ENCODE measurements at places on chromosomes 7 and 10.

- no peak for DNase-seq
Observed at GRCh38 chr10:88960802-88961201, 8.2 kb upstream of the ACTA2 start.

GRCh38 chr7:134694299-134694698, 47.6 kb downstream of the BPGM start:
- no peak for DNase-seq

- DNase-seq: no peak
Observed at GRCh38 chr7:136167991-136168390, 190.8 kb upstream of the MTPN start.

DNA sequence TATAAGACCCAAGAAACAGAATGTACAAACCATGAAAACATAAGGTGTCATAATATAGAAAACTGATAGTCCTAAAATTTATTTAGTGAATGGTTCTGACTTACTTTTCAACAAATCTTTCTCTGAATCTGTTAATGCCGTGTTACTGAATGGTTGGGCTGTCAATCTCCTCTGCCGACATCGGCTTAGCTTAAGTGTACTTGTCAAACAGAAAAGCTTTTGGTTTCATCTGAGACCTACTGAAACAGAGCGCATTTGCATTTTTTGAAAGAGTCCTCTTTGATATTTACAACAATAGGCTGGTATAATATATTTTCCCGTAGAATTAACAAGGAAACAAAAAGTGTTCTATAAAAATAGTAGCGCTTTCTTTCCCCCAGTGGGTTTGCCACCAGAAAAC, 120.9 kb upstream of the ZNF804B start:
- no peak for DNase-seq

DNA sequence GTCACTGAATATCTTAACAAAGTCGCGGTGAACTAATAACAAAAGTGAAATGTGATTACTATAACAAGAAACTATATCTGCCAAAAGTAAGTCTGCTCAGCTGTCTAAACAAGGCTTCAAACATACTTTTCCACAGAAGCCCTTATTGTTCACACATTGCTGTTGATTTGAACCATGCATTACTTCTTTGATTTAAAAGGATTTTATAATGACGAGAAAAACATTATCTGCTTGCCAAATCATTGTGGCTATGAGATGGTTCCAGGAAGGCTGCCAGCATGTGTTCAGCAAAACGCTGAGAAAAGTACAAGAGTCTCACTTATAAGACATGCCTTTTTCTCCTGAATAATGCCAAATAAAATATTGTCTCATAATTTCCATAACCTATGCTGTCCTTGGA, 24.4 kb downstream of the RNF133 start:
- DNase-seq: no peak

GRCh38 chr10:50874723-50875122, 10.7 kb downstream of the A1CF start:
- DNase-seq: no peak

DNA sequence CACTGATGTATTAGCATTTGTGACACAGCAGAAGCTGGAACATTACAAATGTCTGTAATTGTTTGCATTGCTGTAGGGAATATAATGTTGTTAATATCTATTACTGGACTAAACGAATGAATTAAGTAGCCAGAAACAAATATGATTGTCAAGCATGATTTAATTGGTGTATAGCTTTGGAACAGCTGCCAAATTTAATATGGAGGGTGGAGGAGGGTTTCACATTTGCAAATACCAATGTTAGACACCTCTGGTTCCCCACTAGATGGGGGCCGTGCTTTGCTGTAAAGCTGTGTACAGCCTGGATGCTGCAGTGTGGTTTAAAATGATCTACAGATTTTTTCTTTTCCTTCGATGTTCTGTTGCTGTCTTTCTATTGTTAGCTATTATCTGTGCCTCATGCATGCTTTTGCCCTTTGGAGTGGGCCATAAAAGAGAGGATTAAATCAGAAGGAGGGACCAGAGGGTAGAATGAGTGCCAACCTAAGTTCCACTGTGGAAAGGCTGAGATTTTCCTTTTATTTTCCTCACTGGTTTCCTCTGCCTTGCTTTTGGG, 23.1 kb downstream of the DNAJB9 start:
- DNase-seq: peak; percentile 33

Measured in NCI-H748 treated with DMSO at 0.1 percent for 48 hours (cell line).